Kidney epithelial cell (primary cell): ENCODE measurements at places on chromosomes 7 and 10.
A peak's percentile ranks its signal among the peaks of the same experiment; 100 is the strongest.

GRCh38 chr7:149624419-149625339, 127.1 kb upstream of the ZNF746 start:
- peak; percentile 59 for DNase-seq

GRCh38 chr7:145698526-145699262, 417.9 kb upstream of the CNTNAP2 start:
- DNase-seq = no peak

DNA sequence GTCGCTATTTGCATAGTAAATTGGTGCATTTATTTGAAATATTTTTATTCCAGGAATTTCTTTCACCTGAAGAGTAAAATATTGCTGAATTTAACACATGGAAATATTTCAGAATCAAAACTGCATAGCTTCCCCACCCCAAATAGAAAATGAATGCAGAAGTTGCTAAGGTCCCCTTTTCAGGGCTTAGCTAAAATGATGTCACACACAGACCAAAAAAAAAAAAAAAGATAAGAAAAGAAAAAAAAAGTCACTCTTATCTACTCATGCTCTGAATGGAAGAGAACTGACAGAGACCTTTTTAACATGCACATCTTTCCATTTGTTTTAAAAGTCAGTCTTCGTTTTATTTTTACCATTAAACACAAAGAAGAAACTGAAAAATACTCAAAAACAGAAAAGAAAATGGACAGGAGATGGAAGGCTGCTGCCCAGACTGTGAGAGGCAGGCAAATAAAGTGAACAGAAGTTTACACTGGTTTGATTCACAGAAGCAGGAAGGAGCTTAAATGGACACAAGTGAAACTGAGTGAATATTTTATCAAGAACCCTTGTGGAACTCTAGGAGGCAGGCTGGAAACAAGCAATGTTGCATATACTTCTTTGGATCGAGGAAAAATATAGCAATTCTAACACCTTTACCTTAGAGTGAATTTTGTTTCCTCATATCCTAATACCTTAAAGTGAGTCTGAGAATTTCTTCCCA, 32.0 kb downstream of the PSMC2 start:
- no peak for DNase-seq

GRCh38 chr7:145092766-145093165, 256.9 kb upstream of the TPK1 start:
- no peak for DNase-seq

DNA sequence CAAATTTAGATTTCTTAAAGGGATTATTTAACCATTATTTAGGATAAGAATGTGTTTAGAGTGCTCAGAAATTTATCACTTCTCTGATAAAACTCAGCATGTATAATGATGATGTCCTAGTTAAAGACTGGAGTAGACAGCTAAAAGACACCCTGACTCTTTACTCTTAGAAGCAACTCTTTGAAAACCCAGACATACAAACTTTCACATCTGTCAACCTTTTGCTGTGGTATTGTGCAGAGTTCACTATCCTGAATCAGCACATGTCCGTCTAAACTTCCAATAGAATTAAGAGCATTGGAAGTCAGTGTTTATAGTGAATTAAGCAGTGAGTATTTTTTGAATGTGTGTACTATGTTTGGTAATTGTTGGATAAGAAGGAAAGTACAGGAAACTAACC, 24.9 kb downstream of the ZNRF2 start:
- no peak for DNase-seq

GRCh38 chr10:5882961-5883360, 6.7 kb downstream of the ANKRD16 start:
- no peak for DNase-seq

DNA sequence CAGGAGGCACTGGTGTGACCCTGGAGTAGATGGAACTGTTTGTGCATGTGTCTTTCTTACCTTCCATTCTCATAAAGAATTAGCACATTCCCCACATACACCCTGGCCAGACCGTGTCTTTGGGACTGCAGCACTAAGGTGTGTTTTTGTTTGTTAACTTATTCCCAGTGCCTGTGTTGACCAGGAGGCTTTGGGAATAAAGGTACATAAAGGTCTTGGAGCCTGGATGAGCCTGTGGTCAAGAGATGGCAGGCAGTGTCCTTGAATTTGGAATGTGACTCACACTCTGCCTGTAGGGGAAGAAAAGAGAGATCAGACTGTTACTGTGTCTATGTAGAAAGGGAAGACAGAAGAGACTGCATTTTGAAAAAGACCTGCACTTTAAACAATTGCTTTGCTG, 137.6 kb downstream of the LYZL1 start:
- DNase-seq = no peak

DNA sequence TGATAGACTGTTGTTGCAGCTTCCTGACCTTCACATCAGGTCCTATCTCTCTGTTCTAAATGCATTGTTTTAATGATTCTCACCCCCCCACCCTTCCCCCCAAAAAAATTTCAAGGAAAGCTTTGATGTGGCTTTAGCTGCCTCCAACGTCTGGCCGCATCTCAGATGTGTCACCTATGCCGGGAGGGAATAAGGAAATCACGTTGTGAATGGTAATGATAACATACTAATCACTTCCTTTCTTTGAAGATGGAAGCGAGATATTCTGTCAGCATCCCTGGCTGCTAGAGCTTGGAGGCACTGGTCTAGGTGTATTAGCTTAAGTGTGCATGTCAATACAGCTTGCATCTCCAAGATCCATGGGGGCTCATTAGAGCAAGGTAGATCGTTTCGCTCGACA, 89.6 kb downstream of the VTI1A start:
- no peak for DNase-seq

DNA sequence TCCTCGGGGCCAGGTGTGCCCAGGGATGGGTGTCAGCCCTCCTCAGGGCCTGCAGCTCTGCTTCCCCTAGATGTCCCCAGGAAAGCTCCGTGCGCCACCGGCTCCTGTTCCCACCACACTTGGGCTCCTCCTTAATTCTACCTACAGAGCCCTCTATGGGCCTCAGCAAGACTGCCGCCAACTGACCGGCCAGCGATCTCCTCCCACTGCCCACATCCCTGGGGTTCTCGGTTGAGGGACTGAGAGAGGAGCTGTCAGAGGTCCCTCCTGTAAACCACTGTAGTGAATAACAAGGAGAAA, 5.3 kb upstream of the LDB3 start:
- no peak for DNase-seq

- no peak for DNase-seq
Observed at GRCh38 chr7:919924-920341, 34.5 kb downstream of the ADAP1 start.

GRCh38 chr10:30160271-30160982, 101.0 kb upstream of the JCAD start:
- no peak for DNase-seq

DNA sequence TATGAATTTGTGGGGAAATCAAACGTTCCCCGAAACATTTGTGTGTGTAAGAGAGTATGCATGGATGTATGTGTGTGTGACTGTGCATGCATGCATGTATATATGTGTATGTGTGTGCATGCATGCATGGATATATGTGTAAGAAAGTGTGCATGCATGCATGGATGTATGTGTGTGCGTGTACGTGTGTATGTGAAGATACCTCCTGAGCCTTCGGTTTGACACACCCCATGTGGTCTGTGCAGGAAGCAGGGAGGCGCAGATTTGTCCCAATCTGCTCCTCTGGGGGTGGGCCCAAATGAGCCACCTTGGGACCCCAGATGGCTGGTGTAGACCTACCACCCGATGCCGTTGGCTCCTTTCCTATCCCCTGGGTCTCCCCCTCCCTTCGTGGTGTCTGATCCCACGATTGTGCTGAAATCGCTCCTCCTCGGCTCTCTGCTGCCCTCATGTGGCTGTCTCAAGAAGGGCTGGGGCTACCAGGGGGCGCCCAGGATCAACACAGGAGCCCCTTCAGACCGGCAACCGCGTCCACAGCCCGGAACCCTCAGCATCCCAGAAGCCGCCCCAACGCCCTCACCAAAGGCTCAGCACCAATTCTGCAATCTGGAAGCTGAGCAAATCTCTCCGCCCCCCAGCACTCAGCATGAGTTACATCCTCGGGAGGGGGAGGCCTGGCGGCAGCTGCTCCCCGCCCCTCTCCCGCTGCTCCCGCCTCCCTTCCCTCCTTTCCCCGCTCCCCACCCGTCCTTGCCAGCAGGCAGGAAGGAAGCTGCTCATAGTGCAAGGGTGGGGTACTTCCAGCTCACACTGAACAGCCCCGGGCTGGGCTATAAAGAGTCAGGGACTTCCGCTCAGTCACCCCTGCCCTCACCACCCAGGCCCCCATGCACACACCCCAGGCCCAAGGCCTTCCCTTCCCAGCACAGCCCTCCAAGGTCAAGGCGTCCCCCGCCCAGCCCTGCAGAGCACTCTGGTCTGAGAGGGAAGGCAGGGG, 2.3 kb upstream of the NOS3 start:
- DNase-seq = no peak

GRCh38 chr10:91317541-91317940, 92.6 kb upstream of the HECTD2 start:
- no peak for DNase-seq

DNA sequence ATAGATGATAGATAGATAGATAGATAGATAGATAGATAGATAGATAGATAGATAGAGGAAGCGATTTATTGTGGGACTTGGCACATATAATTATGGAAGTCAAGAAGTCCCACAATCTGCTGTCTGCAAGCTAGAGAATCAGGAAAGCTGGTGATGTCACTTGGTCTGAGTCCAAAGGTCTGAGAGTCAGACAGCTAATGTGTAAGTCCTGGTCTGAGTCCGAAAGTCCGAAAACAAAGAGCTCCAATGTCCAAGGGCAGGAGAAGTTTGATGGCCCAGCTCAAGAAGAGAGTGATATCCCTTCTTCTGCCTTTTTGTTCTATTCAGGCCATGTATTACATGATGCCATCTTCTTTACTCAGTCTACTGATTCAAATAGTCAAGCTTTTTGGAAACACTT, 53.8 kb upstream of the TCF7L2 start:
- DNase-seq = no peak

DNA sequence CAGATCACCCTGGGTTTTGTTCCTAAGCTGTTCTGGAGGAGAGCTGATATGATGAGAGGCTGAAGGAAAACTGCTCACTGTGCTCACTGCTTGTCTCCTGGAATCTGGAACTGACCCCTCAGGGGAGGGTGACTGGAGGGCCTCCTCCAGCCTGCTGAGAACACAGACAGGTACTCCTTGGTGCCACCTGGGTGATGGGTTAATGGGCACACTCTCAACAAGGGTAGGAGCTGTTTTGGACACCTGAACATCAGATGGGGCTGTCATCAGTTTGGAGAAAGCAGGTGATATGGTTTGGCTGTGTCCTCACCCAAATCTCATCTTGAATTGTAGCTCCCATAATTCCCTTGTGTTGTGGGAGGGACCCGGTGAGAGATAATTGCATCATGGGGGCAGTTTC, 58.1 kb upstream of the SORCS3 start:
- DNase-seq = no peak

DNA sequence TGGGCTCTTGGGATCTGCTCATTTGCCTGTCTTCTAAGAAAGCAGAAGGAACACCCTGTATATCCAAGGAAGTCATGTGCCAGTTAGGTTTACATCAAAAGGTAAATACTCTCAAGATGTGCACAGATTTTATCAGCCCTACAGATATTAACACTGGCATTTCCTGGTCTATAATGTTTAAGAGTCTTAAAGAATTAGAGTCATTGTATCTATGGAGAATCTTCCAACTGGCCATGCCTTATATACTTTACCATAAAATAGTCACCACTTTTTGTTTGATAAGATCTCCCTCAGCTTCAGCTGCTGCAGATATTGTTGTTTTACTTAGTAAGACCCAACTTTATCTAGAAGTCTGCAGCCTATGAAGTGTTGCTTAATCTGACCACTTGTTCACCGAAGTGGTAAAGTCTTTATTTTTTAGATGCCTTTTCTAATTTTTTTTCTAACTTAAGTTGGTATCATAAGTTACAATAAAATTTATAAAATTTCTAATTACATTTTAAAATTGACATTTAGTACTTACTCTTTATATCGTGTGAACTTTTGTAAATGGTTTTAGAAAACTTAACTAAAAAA, 58.5 kb downstream of the CPED1 start:
- no peak for DNase-seq

DNA sequence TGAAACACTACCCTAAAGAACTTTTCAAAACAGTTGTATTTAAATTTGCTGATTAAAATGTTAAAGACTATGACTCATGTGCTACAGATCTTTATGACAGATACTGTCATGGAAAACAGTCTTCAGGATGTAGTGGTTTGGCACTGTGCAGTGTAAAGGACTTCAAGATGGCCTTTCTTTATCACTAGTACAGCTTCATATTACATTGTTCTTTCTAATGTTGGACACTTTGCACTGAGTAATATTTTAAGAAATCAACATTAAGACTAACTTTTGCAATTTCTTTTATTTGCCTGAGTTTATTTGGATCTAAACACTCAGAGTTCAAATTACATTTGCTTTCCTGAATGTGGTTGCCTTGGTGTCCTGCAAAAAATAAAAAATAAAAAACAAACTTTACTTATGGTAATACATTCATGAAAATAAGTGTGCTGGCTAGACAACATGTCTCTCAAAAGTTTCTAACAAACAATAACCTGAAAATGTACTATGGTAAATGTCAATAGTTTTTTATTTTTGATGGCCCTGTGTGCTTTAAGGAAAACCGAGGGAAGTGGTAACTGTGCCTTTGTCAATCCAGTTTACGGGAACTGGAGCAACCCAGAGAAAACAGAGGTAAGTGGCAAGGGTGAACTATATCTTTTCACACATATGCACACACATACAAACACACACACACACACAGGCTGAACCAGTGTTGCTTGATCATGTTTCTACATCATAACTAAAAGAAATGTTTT, 85.9 kb upstream of the PLXDC2 start:
- no peak for DNase-seq

GRCh38 chr10:126133906-126134656, 237.7 kb downstream of the FANK1 start:
- no peak for DNase-seq

DNA sequence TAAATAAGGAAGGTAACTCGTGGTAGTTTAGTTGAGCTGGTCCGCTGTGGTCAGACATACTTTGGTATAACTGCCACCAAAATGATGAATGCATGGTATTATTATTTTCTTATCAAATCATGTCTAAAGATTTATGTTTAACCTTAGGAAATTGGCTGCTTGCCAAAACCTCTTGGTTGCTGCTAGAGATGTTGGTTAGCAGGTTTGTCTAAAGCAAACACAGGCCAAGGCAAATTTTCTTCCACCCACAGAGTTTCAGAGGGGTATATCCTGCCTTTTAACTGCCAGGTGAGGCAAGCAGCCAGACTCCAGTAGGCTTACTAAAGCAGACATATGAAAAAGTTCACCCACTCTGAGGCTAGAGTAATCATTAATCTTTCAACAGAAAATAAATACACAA, 101.4 kb downstream of the SEMA3E start:
- DNase-seq = peak; percentile 50

DNA sequence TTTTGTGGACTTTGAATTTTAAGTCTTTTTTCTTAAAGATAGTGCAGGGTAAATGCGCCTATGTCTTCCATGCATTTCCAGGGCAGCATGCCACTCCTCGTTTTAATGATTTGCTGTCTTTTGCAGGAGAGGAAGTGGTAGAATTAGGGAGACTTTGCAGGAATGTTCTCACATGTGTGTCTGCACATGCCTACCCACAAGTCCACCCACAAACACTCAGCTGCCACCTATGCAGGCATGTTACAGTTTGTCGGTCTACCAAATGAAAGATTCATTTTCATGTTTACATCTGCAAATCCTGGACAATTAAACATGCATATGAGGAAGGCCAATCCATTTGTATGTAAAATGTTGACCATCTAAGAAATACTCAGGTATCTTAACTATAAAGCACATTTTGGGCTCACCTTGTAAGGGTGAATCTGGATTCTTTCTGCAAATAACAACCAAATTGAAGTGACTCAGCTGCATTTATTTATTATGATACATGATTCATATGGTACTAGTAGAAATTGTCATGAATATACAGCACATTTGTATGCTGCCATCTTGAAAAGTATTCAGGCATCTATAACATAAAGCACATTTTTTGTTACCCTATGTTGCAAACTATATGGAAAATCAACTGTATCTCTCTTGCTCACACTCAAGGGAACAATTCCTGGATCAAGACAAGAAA, 4.7 kb upstream of the TEX36 start:
- DNase-seq = no peak
